Stimulated activated CD8-positive, alpha-beta memory T cell treated with anti-CD3 and anti-CD28 coated beads, Interleukin-7, amount 100 ng/mL, for 24 hours (primary cell): ENCODE measurements at places on chromosomes 12 and 14.

DNA sequence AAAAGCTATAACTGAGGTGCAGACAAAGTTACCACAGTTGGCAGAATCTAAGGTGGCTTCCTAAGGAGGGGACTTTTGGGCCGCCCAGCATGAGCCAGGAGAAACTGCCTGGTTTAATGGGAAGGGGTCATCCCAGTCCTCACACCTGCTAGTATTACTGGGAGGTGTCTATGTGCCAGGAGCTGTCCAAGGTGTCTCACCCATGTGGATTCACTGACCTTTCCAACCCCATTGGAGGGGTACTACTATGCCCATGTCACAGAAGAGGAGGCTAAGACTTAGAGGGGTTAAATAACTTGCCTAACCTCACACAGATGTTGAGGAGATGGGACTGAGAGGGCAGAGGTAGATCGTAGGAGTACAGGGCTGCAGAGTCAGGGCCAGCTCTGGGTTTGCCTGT is 10.2 kb downstream of the ABCB9 start:
- DNase-seq, result no peak

- DNase-seq, result no peak
Measured at GRCh38 chr14:102481791-102482238, 27.8 kb downstream of the ANKRD9 start.

DNA sequence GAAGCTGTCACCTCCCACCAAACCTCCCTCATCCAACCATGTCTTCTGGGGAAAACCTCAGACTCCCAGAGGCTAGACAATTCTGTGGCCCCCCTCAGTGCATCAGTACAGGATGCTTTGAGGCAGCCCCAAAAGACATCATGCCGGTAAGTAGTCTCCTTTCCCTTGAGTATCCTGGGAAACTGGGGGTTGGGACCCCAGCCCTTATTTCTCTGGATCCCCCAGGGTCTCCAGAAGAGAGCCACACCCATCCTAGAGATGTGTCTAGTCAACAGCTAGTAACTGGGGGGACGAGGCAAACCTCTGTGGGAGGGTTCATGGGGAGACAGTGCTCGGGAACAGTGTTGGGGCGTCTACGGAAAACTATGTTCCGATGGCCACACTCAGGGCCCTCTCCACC is 974.2 kb upstream of the TMEM132C start:
- no peak for DNase-seq

- no peak for DNase-seq
Measured at GRCh38 chr14:33218026-33218425, 279.3 kb downstream of the NPAS3 start.

- no peak for DNase-seq
Measured at GRCh38 chr14:85464135-85464895, 65.6 kb upstream of the FLRT2 start.

GRCh38 chr14:69354383-69355153 is 43.5 kb downstream of the ERH start:
- peak; percentile 25 for DNase-seq

DNA sequence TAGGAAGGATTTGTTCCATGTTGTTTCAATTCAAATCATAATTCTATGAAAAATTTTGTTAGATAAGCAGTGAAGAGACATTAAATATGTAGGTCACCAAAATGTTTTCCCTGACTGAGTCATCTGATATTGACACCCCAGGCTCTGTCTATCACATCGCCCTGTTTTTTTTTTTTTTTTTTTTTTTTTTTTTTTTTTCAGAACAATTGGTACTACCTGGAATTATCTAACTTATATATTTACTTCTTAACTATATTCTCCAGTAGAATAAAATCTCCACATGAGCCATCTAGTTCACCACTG is 97.8 kb upstream of the KRAS start:
- DNase-seq, result no peak

DNA sequence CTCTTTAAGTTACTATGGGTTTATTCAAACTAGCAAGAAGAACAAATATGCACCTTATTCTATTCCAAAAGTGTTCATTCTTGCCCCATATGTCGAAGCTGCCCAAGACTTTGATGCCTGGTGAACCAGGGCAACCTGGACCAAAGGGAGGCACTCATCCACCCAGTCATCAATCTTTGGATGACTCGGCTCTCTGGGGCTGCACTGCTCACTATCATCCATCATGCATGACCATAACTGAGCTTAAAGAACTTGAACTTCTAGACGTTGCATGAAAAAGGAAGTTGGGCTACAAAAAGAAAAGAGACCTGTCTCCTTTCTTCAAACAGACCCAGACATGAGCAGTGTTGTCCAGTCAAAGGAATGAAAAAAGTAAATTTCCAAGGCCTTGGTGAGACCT is 1.2 kb downstream of the KRT4 start:
- no peak for DNase-seq

GRCh38 chr14:54867011-54867410 is 35.6 kb downstream of the GCH1 start:
- no peak for DNase-seq

GRCh38 chr14:89807892-89808291 is 146.6 kb downstream of the EFCAB11 start:
- no peak for DNase-seq

DNA sequence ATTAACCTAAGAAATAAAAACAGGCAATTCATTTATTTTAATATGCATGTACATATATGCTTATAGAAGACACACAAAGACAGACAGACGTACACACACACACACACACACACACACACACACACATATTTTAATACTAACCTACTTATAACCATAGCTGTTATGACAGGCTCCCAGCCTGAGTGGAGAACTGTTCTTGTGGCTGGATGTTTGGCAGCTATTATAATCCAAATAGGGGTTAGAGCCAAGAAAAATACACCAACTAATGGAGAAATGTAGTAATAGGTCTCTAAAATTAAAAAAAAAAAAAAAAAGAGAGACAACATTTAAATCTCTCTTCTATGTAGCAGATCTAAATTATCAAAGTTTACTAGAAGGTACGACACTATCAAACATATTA is 91.8 kb downstream of the SLC41A2 start:
- no peak for DNase-seq

- DNase-seq, result no peak
Measured at GRCh38 chr12:6229224-6230218, 29.3 kb downstream of the CD9 start.

GRCh38 chr12:6647083-6647604 is at the start of gene ACRBP:
Gene ACRBP, minus strand, starts transcription at chr12:6647432. Its CDS starts 66 bp downstream, at chr12:6647366.
- no peak for DNase-seq

DNA sequence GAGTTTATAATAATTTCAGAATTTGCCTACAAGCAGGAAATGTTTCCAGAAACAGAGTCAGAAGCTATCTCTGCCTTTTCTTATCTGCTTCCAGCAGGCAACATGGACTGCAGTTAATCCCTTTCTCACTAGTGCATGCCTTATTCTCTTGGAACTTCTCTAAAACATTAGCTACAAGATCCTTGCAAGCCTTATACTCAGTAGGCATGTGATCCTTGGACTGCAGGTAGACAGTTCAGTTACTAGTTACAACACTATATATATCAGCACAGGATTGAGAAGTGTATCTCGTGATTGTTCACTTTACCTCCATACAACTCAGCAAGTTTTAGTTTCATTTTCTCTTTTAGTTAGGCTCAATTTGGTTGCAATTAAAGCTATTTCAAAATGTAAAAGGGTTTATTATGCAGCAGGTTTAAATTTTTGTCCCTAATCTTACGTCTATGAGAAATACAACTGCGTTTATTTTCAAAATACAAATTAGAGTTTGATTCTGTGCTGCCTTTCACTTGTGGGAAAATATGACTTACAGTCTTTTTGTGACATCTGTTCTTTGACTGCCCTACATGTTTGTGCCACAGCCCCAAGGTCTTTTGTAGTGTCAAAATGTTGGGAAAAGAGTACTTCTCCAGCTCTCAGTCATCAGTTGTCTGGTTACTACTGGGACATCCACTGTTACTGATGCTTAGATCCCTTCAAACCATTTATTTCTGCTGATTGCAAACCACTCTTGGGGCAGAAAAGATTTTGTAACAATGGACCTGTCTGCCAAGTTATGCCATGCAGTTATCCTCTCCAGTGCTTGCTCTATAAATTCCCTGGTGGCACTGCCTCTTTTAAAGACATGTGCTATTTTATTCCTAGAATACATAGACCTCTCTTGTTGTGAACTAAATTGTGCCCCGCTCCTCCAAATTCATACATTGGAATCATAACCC is 709.0 kb upstream of the FOXG1 start:
- no peak for DNase-seq

DNA sequence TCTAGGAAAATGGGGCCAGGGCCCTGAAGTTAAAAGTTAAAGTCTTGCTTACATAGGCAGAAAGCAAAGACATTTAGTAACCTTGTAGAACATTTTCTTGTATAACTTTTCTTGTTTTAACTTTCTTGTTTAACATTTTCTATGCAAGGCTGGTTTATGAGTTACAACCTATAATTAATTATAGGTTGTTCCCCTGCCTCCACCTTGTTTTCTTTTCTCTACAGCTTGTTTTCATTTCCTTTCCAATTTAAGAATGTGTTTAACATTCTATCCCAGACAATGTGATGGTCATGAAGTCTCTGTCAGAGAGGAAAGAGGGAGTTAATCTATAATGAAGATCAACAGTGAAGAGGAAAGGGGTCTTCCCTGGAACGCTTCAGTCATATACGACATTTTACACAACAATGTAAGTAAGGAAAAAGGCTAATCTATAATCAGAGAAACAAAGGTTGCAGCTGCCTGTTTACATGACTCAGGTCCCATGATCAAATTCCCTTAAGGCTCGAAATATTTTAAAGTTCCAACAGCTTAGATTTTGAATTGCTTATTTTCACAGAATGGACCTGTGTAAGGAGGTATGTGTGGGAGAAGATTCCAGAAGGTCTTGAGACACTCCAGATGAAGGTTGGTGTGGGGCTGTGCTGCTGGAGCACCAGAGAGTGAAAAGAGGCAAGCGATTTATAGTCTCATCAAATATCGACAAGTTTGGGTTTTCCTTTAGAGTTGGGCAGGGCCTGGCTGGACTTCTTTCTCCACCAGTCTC is 34.2 kb upstream of the TCL1B start:
- no peak for DNase-seq

GRCh38 chr12:128992550-128992949 is 139.3 kb downstream of the GLT1D1 start:
- DNase-seq, result no peak

DNA sequence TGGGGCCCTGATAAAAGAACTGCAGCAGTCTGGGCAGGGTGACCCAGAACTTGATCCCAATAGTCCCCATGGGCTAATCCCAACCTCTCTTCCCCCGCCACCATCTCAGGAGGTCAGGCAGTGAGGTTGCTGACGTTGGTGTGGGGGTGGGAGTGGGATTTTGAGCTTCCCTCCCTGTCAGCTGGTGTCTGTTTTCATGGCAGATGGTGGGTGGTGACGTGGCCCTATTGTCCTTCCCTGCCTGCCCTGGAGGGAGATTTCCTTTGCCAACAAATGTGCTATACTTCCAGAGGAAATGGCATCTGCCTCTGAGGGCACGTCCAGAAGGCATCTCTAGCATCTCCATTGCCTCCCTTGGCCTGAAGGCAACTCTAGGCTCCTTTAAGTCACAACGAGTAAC is 37.7 kb downstream of the NEUROD4 start:
- no peak for DNase-seq

- DNase-seq, result no peak
Measured at GRCh38 chr12:3480764-3481163, 10.2 kb upstream of the PRMT8 start.

DNA sequence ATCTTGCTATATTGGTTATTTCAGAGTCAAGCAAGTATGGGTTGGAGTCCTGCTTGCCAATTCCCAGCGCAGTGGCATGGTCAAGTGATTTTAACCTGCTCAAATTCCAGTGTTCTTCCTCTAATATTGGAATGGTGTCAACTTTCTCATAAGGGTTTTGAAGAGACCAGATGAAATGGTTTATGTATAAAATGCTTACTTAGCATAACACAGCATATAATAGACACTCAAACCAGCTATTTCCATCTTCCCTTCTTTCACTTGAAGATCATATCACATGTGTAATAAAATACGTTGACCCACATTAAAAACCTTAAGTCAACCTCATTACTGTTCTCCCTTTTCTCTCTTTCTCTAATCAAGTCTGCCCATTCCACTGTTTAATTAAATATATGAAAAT is 144.0 kb downstream of the NAV3 start:
- no peak for DNase-seq

GRCh38 chr14:68074765-68075381 is 255.3 kb downstream of the RAD51B start:
- no peak for DNase-seq

- DNase-seq, result no peak
Measured at GRCh38 chr14:50785457-50786063, 45.4 kb downstream of the NIN start.

- no peak for DNase-seq
Measured at GRCh38 chr14:24274101-24274543, 2.7 kb upstream of the RABGGTA start.

DNA sequence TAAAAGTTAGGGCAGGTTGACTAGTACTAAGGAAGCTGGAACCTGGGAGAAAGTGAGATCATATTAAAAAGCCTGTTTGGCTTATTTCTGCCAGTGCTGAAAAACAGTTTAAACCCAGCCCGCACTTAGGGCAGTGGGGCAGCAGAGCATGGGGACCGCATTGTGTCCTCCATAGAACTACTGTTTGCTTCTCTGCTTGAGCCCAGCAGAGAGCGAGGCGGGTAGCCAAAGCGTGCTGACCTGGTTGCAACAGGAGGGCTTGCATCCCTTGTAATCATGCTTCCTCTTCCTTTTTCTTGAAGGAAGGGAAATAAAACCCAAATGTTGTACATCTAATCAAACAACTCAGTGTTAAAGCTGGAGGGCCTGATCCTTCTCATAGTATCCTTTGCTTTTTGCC is 82.5 kb upstream of the HOXC13 start:
- no peak for DNase-seq

DNA sequence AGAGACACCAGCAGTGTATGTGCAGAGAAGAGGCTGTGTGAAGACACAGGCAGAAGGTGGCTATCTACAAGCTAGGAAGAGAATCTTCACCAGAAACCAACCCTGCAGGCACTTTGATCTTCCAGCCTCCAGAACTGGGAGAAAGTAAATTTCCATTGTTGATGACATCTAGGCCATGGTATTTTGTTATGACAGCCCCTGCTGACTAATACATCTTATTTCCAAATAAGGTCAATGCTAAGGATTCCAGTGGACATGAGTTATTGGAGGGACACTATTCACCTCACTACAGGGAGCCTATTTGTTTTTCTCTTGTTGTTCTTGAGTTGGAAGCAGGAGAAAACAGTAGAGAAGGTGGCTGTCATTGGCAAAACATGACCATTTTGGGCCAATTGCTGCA is 88.5 kb upstream of the RIN3 start:
- DNase-seq, result no peak

DNA sequence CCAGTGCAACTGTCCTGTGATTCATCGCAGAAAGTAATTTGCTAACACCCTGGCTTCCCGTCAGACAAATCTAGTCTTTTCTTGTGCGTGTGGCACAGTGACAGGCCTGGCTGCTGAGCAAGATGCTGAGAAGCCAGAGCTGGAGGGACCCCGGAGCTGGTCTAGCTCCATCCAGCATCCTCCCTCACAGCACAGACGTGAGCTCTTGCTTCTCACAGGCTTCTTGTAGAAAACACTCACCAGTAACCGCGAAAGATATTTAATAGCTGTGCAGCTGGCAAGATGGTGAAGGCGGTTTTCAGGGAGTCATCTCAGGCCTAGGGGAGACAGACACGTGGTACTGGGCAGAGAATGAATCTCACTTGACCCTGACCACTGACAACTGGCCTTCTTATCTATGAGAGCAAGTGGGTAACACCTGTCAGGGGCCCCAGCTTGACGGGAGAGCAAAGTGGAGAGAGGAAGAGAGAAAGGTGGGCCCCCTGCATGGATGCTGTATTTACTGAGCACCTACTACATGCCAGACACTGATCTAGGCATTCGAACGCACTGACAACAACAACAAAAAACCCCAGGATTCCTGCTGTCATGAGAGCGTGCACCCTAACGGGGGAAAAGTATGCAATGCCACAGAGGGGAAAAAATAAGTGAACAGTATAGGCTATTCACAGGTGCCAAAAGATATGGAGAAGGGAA is 63.3 kb downstream of the CCDC88C start:
- DNase-seq, result no peak
